ENCODE measurements at places on chromosomes 5 and 9.
A peak's percentile ranks its signal among the peaks of the same experiment; 100 is the strongest.

DNA sequence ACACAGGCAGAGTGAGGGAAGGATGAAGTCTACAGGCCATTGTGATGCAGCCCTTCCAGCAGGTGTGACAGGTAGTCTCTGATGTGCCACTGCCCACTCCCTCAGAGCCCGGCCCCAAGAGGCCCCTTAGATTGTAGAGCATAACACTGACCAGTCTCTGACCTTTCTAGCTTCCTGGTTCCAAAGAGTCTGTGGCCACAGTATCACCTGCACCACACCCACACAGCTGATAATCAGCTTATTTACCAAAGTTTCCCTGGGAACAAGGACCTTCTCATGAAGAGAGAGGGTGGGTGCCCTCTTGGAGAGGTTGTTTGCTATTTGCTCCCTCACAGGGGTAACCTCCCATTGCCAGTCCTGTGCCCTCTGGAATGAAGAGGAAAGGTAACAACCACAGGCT is 11.0 kb upstream of the ACER2 start:
- no peak for DNase-seq

DNA sequence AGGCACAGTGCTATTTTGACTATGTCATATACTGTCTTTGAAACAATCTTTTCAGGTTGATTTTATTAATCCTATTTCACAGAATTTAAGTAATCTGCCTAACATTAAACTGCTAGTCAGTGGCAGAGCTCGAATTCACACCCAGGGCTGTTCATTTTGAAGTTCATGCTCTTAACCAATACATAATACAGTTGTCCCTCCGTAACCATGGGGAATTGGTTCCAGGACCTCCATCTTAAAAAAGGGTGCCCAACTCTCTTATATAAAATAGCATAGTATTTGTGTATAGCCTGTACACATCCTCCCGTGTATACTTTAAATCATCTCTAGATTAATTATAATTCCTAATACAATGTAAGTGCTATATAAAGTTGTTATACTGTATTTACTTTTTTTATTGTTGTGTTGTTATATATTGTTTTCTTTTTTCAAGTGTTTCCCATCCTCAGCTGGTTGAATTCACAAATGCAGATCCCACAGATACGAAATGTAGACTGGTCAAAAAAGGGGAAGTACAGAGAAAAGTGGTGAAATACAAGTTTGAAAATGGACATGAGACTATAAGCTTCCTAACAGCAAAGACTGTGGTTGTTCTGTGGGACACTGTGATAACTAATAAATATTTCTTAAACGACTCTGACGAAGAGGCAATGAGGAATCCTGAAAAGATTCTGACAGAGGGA is 18.3 kb downstream of the RFX3 start:
- DNase-seq: no peak

GRCh38 chr5:162699361-162699760 is 631.8 kb downstream of the GABRG2 start:
- DNase-seq: no peak

- DNase-seq: no peak
Observed at GRCh38 chr9:79193501-79194223, 378.1 kb upstream of the TLE4 start.

GRCh38 chr5:38535248-38535750 is 21.1 kb downstream of the LIFR start:
- DNase-seq: no peak

DNA sequence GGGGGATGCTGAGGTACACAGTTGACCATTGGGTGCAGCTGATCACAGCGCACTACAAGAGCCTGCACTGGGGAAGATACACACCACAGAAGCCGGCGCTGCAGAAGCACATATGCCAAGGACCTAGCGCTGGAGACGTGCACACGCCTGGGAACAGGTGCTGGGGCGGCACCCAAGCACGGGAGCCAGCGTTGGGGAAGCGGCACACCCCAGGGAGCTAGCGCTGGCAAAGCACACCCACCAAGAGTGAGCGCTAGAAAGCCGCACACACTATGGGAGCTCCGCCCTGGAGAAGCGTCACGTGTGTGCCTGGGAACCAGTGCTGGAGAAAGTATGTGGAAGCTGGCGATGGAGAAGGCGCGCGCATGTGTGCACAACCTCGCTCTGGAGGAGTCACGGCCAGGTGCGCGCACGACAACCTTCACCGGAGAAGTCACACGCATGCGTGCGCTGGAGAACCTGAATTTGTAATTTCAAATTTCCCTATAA is 4.5 kb downstream of the FANCC start:
- no peak for DNase-seq

DNA sequence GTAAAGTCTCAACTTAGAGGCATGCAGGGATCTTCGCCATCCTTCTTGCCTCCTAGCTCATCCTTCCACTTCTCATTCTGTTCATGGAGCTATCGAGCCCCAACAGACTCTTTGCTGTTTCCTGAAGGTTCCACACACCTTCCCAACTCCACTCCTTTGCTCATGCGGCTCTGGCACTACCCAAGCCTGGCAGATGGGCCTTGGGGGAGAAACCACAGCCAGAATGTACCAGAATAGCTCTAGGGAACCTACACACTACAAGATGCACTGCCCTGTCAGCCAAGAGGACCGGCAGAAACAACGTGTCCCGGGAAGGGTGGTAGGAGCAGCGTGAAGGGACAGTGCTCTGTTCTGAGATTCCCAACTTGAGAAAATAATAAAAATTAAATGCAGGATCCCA is 178.9 kb downstream of the GABBR2 start:
- DNase-seq: no peak

GRCh38 chr5:9104571-9105339 is 441.1 kb downstream of the SEMA5A start:
- no peak for DNase-seq

GRCh38 chr5:142012792-142013388 is at the start of gene GNPDA1:
TSS of gene GNPDA1 (minus strand) at chr5:142013027. CDS start at chr5:142012035, 992 bp downstream.
- peak; percentile 32 for DNase-seq

DNA sequence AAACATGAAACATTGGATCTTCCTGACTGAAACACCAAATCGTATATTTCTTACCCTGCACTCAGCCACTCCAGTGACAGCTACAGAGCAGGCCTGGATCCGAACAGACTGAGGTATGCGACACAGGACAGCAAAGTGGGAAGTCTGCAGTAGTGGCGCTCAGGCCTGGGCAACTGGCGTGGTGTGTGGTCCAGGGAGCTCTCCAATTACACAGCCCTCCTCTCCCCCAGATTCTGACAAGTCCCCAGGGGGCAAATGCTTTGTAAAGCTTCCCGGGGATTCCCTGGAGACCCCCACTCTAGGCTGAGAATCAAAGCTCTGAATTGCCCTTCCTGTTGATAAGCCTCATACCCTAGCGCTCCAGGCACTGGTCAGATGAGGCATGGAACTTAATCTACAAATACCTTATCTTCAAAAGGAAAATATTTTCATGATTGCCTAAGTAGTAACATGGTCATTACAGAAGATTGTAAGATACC is 104.8 kb upstream of the ERCC6L2 start:
- no peak for DNase-seq

- no peak for DNase-seq
Observed at GRCh38 chr9:28707616-28708015, 1134.3 kb upstream of the C9orf72 start.

DNA sequence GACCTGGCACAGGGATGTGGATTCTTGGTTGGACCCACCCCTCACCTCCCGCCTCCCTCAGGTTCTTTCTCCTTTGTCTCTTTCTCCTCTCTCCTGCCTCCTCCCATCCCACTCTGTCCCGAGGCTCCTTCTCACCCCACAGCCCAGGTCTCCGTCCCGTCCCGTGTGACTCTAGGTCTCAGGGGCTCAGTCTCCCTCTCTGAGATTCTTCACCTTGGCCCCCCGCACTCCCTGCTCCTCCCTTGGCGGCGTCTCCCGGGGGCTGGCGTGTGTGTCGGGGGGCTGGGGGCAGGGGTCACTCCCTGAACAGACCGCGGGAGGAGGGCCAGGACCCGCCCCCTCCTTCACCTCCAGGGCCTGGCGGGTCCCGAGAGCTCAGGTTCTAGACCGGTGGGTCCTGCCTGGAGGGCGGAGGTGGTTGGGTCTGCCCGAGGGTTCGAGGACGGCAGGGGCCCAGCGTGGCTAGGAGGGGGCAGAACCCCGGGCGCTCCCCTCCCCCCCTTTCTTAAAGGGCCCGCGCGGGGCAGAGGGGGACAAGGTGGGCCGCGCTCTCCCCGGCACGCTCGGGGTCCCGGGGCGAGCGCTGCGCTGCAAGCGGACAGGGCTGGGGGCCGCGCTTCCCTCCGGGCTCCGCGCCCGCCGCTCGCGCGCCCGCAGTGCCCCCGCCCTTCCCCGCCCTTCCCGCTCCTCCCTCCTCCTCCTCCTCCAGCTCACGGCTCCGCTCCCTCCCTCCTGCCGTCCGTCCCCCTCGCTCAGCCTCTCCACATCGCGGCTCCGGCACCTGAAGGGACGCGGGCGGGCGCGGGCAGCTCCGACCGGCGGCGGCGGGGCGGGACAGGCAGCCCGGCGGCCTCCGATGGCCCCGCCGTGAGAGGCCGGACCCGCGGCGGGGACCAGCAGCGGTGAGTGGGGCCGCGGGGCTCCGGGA is at the start of gene PSD2:
TSS of gene PSD2 (plus strand) at position 735 of the 928 bp plus-strand sequence. CDS start 13,633 bp downstream, outside the sequence.
- DNase-seq: no peak

GRCh38 chr9:35526087-35526801 is 36.3 kb downstream of the RUSC2 start:
- no peak for DNase-seq

GRCh38 chr5:156036640-156037039 is 290.3 kb upstream of the SGCD start:
- no peak for DNase-seq

DNA sequence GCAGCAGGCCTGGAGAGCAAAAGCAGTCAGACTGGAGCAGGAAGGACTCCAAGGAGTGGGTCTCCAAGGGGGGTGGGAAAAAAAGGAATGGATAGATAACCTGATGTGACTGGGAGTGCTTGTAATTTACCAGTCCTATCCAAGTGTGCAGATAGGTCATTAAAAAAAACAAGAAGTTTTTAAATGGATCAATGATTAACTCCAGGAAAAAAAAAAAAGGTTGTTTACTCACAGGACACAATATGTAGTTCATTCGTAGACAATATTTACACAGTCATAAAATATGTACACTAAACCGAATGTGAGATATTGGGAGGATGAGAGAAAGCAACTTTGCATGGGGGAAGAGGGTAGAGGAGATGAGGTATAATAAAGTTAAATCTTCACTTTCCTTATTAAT is 20.4 kb downstream of the ZBTB5 start:
- DNase-seq: no peak

DNA sequence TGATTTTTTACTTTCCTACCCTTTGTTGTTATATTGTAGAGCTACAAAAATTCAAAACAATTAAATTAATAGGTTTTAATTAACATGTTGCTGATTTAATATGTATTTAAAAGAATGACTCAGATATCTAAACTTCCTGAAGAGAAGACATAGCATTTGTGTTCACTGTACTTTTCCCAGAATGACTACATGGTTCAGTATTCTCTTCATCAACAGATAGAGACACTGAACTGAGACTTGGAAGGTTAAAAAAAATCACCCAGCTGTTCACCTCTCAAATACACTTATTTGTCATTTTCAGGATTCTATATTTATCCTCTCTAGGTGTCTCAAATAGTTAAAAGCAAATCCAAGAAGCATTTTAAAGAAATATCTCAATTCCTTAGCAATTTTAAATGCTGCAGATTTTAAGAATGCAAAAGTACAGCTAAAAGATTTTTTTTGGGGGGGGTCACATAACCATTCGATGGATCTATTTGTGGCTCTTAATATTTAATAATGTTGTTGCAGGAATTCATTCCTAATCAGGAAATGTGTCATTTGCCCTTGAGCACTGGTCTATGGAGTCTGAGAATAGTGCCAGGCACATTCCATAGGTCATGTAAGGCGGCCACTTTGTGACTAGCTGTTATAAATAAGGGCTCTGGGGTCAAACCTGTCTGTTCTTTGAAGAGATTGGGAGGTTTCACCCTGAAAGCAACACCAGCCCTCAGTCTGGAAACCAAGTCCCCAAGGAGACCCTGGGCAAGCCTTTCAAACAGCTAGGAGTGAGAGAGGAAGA is 463.1 kb downstream of the NR2F1-AS1 start:
- DNase-seq: no peak

GRCh38 chr5:9151684-9152427 is 394.0 kb downstream of the SEMA5A start:
- DNase-seq: no peak

GRCh38 chr9:136090768-136091581 is 4.1 kb downstream of the NACC2 start:
- no peak for DNase-seq

GRCh38 chr5:33375900-33376299 is 64.9 kb upstream of the TARS1 start:
- DNase-seq: no peak

GRCh38 chr9:73441890-73442818 is 290.5 kb downstream of the ANXA1 start:
- no peak for DNase-seq

DNA sequence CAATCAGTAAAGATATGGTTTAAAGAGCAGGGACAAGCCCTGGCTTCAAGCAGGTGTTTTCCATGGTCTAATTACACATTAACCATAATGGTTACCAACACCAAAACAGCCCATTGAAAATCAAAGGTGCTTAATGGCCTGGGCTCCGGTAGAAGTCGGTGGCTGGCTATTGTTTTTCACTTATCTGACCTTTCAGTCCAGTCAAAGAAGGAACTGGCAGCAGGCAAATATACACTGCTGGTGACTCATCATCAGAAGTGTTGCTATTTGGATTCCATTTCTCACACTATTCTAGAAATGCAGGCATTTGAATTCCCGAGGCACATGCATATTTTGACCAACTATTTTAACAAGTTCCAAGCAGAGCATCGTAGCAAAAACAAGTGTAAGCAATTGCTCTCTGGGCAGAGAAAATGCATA is 26.3 kb upstream of the GABRP start:
- DNase-seq: no peak

DNA sequence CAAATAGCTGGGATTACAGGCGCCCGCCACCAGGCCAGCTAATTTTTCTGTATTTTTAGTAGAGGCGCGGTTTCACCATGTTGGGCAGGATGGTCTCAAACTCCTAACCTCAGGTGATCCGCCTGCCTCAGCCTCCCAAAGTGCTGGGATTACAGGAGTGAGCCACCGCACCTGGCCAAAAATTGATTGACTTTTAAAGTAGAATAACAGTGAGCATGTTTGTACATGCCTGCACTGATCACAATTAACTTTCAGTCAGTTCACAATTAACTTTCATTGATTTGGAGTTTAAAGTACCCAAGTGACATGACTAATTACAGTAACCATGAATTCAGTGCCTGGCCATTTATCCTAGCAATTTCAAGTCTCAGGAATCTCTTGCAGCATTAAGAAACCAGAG is 61.3 kb downstream of the ANKH start:
- DNase-seq: no peak

DNA sequence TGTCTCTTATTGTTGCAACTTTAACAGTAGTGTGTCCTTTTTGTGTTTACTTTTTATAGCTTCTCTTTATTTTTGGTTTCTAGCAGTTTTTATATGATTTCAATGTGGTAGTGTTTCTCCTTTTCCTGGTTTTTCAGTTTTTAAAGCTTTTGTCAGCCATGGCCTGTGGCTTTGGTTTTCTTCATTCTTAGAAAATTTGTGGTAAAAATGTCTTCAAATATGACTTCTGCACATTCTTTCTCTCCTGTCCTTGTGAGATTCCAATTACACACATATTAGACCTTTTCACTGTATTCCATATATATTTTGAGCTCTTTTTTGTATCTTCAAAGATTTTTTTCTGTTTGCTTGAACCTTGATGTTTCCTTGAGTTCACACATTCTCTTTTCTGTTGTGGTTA is 180.5 kb downstream of the CNTLN start:
- no peak for DNase-seq
